ENCODE measurements at places on chromosomes 7 and 10. TPM values are rescaled to one million over a fixed set of nuclear protein-coding genes. Genes with fewer than 3 reads are reported as not detected.

The GIMAP6 gene
- total RNA-seq: not detected

The LRRC18 gene
- not detected for total RNA-seq

The FEZF1 gene
- not detected for total RNA-seq

The CYP3A4 gene
- total RNA-seq: not detected

Data from LHCN-M2 (cell line).